ENCODE measurements at places on chromosomes 7 and 10. TPM values are rescaled to one million over a fixed set of nuclear protein-coding genes. Genes with fewer than 3 reads are reported as not detected.
A peak's percentile ranks its signal among the peaks of the same experiment; 100 is the strongest.

Gene HOXA6
- total RNA-seq, result 22.0 TPM

DNA sequence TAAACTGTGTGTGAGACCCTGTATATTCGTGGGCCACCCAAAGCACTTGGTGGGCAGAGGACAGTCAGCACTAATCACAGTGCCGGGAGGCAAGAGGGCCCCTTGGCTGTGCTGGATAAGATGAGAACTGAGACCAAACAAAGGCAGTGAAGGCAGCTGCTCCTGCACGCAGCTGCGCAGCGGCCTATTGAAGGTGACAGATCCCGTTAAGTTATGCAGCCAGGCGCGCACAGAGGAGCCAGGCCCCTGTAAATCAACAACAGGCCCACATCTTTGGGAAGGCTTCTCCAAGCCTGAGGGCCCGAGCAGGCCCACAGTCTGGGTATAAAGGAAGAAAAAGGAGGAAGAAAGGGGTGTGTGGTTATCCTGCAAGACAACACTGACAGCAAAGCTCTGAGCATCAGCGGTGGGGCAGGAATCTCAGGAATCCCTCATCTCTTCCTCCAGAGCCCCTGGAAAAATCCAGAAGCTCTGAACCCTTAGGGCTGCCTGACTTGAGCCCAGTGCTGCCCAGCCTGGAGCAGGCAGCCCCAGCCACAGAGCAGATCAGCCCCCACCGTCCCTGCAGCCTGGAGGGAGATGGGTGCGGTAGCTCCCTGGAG is 154.2 kb downstream of the ARHGAP12 start:
- DNase-seq, result no peak

Gene NANOS1
- total RNA-seq, result 2.5 TPM

DNA sequence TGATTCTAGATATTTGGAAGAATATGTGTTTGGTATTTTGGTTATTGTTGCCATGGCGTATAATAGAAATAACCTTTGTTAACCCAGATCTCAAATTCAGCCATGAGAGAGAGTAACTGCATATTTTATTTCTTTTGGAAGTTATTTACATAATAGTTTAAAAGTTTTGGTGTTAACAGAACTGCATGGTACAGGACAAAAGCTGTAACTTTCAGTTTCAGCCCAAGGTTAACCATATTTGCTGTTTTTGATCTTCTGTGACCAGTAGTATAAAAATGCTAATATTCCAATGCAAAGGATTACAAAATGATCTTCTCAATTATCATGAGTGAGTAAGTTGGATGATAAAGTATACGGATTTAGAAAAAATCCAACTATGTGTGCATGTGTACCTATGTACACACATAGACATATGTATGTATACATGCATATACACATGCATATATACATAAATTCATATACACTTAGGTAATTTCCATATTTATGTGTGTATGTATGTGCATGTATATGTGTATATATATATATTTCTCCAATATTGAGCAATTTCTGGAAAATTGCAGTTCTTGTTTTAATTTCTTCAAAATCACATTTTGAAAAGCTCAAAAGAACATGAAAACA is 38.0 kb upstream of the PIP4K2A start:
- no peak for DNase-seq

- DNase-seq, result no peak
Measured at GRCh38 chr10:7589748-7590147, 77.0 kb downstream of the ITIH5 start.

Gene BLNK
- total RNA-seq, result 2.8 TPM

- DNase-seq, result peak; percentile 83
Measured at GRCh38 chr7:84302949-84303348, 108.4 kb upstream of the SEMA3A start.

DNA sequence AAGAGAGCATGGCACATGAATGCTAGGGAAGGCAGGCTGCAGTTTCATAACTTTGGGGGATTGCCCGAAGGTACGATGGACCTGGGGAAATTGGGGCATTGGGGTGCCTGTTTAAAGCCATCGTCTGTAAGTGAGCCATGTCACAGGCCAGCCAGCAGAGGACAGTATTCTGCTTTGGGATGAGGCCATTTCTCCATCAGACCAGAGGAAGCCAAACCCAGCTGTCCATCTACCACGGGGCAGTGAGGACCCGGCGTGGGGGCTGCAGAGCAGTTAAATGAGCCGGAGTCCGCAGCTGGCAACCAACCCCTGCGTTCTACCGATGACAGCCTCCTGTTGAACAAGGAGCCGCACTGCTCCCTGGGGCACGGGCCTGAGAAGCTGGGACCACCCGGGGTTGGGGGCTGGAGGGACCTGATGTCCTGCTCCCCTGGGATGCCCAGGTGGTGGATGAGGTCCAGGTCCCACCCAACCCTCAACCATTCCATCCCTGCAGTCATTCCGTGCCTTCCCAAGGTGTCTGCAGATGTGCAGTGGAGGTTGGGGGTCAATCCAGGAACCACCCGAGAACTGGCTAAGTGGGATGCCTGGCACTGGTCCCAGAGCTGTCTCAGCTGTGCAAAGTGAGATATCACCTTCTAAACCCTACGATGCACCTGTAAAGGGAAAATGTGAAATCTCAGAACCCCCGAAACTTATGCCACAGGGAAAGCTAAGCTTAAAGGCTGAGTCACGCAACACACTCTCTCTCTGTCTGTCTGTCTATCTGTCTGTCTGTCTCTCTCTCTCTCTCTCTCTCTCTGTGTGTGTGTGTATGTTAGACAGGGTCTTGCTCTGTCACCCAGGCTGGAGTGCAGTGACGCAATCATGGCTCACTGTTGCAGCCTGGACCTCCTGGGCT is 12.1 kb upstream of the RHBDD2 start:
- peak; percentile 63 for DNase-seq

- DNase-seq, result no peak
Measured at GRCh38 chr10:88045656-88046415, 182.4 kb downstream of the PTEN start.

Gene PON1
- not detected for total RNA-seq

GRCh38 chr7:124369310-124369709 is 336.4 kb upstream of the TMEM229A start:
- no peak for DNase-seq

DNA sequence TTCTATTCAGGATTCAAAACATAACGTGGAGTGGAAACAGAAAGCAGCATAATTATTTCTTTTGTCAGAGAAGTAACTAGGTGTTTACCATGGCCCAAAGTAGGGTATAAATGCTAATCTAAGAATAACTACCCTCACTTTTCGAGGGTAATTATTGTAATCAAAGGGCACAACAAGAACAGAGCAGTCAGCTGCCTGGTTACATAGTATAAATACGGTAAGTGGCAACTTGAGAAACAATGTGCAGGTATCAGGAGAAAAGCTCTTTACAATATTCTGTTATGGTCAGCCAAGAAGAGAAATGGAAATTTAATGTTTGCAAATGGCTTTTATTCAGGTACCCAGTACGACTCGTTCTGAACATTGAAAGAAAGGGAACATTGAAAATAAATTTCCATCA is 242.0 kb upstream of the NPY start:
- DNase-seq, result no peak

DNA sequence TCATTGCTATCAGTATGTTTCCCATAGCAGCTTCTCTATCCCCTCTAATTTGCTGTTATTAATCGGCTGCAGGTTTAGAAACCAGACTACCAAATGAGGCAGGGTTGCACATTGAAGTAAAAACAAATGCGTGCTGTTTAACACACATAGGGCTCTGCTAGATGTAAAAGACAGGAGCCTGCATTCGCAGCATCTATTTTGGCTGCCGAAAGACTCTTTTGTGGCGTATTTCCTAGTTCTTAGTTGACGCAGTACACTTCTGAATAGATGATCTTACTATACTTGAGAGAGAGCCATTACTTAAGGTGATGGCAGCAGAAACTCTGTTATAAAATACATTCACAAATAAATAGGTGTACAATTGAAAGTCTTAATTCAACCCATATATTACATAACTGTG is 21.4 kb downstream of the SGCE start:
- DNase-seq, result no peak

Gene OR2A1
- 0.05 TPM for total RNA-seq

- DNase-seq, result peak; percentile 93
Measured at GRCh38 chr10:61635932-61636331, 26.8 kb upstream of the CABCOCO1 start.

GRCh38 chr10:43220657-43221418 is 46.0 kb downstream of the RASGEF1A start:
- no peak for DNase-seq

DNA sequence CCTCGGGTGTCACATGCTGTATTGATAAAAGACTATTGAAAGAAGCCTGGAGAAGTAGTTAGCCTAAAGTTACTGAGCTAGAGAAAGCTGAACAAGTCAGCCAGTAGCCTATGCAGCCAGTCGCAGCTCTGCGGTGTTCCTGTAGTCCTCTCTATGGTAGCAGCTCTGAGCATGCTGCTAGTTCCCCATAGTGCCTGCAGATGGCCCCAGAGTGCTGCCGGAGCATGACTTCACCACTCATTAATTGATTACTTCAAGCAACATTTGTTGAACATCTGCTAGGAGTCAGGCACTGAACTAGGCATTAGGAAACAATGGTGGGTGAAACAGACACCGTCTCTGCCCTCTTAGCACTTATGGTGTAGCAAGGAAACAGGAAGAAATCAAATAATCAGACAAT is 422.7 kb downstream of the SORCS3 start:
- peak; percentile 66 for DNase-seq

DNA sequence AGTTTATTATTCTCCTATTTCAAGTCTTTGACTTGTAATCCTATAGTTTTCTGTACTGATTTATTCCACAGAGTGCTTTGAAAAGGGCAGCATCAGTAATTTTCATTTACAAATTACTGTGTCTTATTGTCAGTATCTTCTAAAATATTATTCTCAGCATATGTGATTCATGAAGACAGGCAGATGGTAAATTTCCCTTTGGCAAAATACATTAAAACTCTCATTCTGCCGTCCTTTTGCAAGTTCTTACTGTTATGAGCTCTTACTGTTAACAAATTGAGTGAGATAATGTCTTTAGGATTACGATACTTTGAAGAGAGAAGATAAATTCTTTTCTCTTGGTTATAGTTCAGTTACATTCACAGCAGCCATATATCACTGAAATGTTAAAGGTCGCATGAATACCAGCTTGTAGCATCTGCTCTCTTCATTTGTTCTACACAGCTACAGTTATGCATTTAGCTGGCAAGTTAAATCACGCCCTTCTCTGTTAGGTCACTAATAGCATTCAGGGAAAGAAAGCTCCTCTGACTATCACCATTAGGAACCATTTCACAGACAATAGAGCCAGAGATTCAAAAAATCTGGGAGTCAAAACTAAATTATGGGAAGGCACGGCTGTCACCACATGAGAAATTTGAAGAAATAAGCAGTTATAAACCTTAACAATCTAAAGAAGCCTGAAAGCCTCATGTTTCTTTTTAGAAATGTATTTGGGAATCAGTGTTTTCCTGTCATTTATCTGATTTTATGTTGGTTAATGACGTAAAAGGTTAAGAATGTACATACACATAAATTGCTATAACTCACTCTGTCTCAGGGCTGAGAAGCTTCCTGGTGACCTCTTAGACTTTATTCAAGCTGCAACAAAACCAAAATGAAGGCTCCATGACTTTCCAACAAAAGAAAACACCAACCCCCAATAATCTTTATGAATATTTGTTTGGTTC is 109.6 kb upstream of the SP4 start:
- no peak for DNase-seq

DNA sequence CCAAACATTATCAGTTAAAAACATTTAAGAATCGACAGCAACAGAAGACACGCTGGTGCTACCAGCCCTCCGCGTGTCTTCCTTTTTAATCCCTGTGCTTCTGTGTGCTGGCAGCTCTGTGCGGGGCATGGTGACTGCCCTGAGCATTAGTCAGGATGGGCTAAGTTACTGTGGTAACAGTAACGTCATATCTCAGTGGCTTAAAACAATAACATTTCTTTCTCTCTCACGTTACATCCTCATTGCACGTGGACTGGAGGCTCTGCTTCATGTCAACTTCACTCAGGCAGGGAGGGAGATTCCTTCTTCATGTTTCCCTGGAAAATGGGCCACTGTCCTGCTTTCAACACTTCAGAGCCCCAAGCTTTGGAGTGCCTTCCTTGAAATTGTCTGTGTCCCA is 378.5 kb downstream of the CCSER2 start:
- peak; percentile 42 for DNase-seq

Gene OR2A5
- not detected for total RNA-seq
